C1 segment of cervical spinal cord (tissue), 14 donors: ENCODE measurements at places on chromosomes 6 and 20.
A peak's percentile ranks its signal among the peaks of the same experiment; 100 is the strongest.

- no peak for DNase-seq
Observed at GRCh38 chr20:603116-603640, 6.9 kb downstream of the TCF15 start.

- DNase-seq, result no peak
Observed at GRCh38 chr6:142907544-142907943, 37.4 kb downstream of the HIVEP2 start.

GRCh38 chr6:39065561-39065960 lies 17.0 kb downstream of the GLP1R start:
- no peak for DNase-seq

DNA sequence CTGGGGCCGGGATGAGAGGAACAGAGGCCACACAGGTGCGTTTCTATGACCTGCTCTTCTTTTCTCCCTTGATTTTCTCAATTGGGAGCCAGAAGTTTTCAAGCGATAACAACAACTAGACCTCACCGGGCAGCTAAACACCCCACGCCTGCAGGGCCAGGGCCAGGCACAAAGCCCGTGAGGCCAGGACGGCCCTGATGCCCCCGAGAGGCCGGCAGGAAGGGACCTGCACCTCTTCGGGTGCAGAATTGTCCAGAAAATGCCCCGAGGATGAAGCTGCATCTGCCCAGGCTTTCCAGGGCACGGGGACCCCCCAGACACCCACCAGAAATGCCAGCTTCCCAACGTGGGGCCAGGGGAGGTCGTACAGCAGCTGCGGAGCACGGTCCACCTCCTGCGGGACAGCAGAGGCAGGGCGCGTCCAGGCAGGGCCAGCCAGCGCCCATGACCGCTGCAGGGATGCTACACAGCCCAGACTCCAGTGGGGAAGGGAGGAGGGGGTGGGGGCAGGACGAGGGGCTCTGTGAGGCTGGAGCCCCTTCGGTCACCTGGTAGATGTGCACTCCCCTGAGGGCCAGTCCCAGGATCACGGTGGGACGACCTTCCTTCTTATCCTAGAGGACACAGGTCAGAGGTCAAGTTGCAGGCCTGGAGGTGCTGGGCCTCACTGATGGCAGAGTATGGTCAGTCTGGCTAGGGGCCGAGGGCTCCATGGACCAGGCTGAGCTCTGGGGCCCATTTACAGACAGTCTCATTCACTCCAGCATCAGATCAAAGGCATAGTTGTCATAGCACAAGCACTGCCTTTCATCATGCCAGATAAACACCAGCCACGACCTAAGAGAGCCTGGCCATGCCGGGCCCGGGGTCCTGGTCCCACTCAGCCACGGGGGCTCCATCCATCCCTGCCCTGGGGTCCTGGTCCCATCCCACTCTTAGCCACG lies 16.4 kb downstream of the FRMD1 start:
- DNase-seq, result no peak

DNA sequence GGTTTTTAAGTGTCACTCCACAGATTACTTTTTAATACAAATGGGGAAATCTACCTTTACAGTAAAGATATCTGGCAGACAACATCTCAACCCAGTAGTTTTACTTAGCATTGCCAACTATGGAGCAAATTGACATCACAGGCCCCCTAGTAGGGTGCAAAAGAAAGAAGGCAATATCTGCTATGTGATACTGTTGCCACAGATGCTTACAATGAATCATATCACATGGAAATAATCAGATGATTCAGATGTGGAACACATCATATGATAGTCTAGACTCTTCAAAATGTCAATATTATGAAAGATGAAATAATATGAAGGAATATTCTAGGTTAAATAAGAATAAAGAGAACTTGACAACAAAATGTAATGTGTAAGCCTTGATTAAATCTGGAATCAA lies 322.5 kb downstream of the BMP2 start:
- DNase-seq, result no peak

DNA sequence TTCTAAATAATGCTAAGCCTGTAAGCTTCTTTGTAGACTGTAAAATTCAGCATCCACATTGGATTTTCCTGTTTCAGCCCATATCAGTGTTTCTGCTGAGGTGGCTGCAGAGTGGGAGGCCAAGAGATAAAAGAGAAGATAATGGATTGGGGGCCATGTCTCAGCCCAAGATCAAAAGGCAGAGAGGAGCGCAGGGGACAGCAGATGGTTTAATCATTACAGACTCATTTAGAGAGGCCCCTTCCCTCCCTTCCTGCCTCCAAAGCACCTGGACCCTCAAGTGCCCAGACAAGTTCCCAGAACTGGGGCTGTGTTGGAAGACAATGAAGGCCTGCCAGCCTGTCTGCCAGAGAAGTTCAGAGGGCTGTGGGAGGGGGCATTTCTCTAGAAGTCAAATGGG lies 20.4 kb upstream of the CTNNBL1 start:
- DNase-seq, result no peak

- DNase-seq, result no peak
Observed at GRCh38 chr6:33397541-33397940, 5.9 kb downstream of the KIFC1 start.

DNA sequence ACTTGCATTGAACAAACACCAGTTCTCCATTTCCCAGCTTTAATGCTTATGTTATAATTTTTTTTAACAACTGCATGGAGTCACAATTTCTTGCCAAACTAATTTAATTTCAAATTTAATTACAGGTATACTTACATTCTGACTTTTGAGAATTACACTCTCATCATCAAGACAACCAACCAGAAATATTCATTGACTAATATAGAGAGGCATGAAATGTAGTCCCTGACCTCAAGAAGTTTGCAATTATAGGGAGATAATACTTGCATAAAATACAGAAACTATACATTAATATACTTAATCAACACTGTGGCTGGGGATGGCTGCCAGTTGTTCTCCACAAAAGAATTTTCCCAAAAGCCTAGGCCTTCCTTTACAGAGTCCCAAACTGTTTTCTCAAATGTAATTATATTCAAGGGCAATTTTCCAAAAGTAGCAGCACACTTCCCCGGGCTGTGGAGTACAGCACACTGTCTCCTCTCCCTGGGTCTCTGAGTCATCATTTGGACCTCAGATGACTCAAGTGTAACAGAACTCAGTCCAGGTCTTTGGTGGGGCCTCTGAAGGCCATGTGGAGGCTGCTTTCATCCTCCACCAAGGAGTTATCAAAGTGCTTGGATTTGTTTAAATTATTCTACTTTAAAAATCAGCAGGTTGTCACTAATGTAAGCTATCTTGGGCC lies 114.1 kb downstream of the KIF16B start:
- no peak for DNase-seq

- no peak for DNase-seq
Observed at GRCh38 chr6:66655420-66655819, 948.4 kb upstream of the EYS start.

DNA sequence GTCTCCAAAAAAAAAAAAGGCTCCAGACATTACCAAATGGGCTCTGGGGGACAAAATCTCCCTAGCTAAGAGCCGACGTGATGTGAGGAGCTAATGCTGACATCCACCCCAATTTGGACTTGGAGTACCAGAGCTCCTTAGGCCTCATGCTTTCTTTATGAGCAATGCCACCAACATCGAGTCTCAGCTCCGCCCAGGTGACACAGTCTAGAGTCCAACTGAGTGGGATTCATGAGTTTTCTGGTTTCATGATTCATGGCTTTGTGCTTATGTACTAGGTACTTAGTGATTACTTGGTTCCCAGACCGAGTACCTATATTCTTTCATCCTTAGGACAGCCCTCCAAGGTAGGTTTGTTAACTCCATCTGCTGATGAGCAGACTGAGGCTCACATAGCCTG lies 4.4 kb downstream of the ANKRD60 start:
- no peak for DNase-seq

DNA sequence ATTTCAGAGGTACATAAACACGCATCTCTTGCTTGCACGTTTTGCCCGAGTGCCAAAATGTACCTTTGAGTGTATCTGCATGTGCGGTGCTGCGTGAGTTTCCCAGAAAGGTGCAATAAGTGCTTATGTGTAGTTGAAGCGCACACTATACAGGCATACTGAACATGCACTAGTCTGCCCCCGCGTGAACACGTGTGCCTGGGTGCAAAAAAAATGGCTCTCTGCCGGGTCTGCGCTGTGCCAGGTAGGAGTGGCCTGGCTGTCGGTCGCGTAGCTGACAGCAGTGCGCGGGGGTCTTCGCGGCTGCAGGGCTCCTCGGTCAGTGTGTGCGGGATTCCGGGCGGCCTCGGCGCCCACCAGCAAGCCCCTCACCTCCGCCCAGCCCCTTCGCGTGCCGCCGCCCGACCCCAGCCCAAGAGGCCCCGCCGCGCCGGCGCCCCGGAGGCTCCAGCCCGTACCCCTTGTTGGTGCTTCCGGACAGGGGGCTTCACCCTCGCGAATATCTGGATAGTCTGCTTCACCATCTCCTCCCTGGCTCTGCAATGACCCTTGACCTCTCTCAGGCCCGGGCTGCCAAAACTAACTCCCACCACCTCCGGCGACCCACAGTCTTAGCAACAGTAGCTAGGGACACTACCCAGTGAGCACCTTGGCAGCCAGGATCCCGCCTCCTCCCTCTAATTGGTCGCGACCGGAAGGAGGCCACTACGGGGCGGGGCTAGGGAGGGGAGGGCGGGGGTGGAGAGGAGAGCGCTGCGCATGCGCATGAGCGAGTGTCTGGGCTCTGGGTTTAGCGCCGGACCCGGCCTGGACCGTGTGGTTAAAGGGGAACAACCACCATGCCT lies at the start of gene KIF6:
KIF6 (minus strand) TSS at position 622 of the 845 bp plus-strand sequence; CDS start at position 524, 98 bp downstream.
- DNase-seq, result peak; percentile 94

GRCh38 chr6:82408952-82409431 lies 45.4 kb downstream of the TPBG start:
- no peak for DNase-seq

GRCh38 chr6:15309611-15310283 lies 63.9 kb downstream of the JARID2 start:
- no peak for DNase-seq

- peak; percentile 14 for DNase-seq
Observed at GRCh38 chr6:52352239-52353018, 9.5 kb upstream of the PAQR8 start.

DNA sequence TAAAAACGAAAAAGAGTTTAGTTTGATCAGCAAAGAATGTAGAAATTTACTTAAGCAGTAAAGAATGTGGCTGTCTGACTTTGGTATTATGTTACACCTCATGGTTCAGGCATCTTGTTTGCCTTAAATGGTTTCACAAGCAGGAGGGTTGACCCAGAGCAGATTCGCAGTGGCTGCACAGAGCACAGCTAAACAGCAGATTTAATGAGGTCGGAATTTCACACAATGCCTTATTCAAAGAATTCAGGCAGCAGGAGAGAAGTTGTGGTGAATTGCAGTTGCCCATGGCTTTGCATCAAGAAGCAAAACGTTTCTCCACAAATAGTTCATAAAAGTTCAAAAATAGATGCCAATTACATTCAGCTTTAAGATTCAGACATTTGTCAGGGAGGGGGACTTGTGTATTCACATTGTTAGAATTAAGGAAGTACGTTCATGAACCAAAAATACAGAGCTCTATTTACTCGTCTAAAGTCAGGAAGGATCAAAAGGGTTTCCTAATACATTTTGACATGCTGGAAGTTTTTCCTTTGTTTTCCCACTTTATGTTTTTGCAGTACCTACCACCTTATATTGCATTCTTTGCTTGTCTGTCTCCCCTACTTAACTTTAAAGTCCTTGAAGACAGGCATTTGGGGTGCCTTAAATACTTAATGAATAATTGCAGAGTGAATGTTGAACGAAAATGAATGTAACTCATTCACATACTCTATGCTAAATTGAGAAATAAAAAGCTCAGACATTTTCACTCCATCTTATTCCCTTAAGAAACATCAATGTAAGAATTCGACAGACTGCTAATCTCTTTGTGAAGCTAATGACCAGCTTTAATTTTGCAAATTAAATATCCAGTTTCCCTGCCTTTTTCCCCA lies 1163.6 kb upstream of the CITED2 start:
- peak; percentile 2 for DNase-seq

DNA sequence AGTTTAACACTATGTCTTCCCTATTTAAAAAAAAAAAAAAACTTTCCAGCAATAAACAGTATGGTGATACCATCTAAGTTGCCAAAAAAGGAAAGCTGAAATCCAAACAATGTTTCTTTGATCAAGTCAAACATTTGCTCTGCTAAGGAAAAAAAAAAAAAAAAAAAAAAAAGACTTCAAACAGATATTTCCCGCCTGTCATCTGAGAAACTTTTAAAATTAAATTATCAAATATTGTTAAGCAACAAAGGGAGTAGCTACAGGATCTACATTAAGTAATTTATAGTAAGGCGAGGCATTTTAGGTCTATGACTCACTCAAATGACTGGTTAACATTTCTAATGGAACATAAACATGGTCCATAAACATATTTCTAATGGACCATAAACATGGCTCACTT lies 121.2 kb downstream of the DST start:
- DNase-seq, result no peak

GRCh38 chr6:30154709-30155519 lies 6.1 kb downstream of the TRIM10 start:
- no peak for DNase-seq

- peak; percentile 91 for DNase-seq
Observed at GRCh38 chr20:58650776-58651558, at the start of gene STX16. Gene STX16, plus strand, starts transcription at chr20:58651283. Its CDS starts 724 bp downstream, at chr20:58652007.

DNA sequence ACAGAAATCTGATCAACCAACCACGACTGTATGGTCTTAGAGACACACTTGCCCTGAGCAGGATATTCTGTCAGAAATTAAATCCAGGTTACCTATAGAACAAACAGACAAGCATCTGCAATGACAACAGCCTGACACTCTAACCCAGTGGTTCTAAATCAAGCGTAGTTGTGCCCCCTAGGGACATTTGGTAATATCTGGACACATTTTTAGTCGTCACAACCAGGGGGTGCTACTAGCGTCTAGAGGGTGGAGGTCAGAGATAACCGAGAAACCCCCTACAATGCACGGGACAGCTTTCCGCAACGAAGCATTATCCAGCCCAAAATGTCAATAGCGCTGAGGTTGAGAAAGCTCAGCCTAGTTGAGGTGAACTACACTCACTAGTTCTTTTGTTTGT lies 32.3 kb downstream of the ID4 start:
- DNase-seq, result no peak

- no peak for DNase-seq
Observed at GRCh38 chr20:6611911-6612605, 155.4 kb upstream of the BMP2 start.

- no peak for DNase-seq
Observed at GRCh38 chr20:46206992-46207549, 89.0 kb downstream of the CD40 start.

DNA sequence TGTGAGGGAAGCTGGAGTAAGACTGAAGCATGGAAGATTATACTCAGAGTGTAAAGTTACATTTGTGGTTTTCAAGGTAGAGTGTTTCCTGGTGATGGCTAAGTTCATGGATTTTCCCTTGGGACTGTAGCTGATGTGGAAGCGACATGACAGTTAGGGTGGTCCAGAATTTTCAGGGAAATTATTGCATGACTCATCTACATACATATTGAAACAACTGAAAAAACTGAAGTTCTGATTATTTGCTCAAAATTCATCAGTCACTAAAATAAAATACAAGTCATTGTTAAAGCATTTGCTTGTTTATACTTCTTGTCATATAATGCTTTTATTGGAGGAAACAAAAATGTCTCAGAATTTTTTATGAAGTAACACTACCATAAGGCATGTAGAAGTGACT lies 700.0 kb downstream of the RFPL4B start:
- no peak for DNase-seq

GRCh38 chr6:90098627-90099026 lies 198.0 kb downstream of the BACH2 start:
- DNase-seq, result no peak
